Sciatic nerve (tissue), 2 donors: ENCODE measurements at places on chromosomes 7 and 10. TPM values are rescaled to one million over a fixed set of nuclear protein-coding genes. Genes with fewer than 3 reads are reported as not detected.

DNA sequence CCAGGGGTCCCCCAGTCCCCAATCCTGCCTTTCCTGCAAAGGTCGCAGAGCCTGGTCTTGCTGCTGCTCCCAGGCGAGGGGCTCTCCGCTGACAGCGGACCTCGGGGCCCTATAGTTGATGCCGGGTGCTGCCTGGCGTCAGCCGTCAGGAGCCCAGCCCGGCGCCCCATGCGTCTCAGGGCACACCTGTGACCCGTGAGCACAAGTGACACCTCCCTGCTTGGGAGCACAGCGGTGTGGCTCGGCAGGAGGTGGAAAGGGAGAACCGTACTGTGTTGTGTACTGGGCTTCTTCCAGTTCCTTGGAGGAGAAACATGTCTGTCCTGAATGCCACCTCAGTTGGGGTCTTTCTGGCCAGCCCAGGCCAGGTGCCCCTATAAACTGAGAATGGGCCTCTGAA lies 56.7 kb downstream of the LHPP start:
- DNase-seq: no peak

DNA sequence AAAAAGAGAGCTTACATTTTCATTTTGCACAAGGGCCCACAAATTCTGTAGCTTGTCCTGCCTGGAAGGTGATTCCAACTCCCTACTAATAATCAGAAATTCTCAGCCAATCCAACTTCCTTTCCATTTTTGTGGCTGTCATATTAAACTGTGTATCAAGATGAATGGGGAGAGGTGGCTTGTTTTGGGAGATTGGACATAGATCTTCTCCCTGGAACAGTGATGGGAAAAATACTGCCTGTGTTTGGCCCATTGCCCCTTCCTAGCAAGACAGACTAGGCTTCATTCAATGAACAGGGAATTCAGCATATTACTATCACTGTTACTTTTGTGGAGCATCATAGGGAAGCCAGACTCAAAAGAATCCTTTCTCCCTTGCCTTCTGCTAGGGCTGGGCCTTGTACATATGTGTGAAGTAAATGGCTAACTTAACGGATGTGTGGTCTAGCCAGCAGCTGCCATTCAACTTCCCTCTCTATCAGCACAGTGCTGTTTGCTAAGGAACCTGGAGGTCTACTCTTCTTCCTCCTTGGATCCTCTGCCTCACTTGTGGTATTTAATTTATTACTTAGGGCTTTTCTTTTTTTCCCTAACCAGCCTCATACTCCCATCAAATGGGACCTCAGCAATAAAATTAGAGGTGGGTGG lies 326.0 kb downstream of the BICC1 start:
- DNase-seq: no peak

GRCh38 chr7:139559364-139560105 lies 36.0 kb downstream of the CLEC2L start:
- no peak for DNase-seq

GRCh38 chr7:45140827-45141226 lies 16.8 kb upstream of the RAMP3 start:
- no peak for DNase-seq

Gene ITPRID1
- not detected for total RNA-seq

Gene CTTNBP2
- total RNA-seq: 21.5 TPM

- DNase-seq: no peak
These were observed 1047.1 kb downstream of the NRG3 start for GRCh38 chr10:82922046-82922445.

- no peak for DNase-seq
These were observed 49.5 kb downstream of the DIP2C start for GRCh38 chr10:639751-640672.

Gene FAM237B
- total RNA-seq: not detected

GRCh38 chr7:83778073-83778443 lies 129.1 kb upstream of the SEMA3E start:
- no peak for DNase-seq

GRCh38 chr7:158461824-158462223 lies 125.8 kb downstream of the PTPRN2 start:
- no peak for DNase-seq

Gene CHST3
- 36.5 TPM for total RNA-seq

GRCh38 chr10:92264249-92264648 lies 26.6 kb downstream of the CPEB3 start:
- no peak for DNase-seq

Gene FKBP6
- not detected for total RNA-seq

DNA sequence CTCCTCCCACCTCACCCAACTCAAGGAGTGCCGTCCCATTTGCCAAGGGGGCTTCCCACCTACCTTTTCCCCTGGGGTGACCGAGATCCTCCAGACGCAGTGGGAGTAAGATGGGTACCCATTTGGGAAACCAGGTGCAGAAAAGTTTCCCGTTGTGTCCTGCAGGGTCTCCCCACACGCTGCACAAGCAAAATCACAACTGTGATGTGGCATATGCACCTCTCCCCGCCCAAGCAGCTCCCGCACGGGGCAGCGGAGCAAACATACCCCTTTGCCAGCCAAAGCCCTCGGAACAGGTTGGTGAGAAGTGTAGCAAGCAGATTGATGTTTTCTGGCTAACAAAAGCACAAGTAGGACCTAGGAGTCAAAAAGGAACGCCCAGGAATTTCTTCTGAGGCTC lies 51.5 kb upstream of the OPALIN start:
- no peak for DNase-seq

DNA sequence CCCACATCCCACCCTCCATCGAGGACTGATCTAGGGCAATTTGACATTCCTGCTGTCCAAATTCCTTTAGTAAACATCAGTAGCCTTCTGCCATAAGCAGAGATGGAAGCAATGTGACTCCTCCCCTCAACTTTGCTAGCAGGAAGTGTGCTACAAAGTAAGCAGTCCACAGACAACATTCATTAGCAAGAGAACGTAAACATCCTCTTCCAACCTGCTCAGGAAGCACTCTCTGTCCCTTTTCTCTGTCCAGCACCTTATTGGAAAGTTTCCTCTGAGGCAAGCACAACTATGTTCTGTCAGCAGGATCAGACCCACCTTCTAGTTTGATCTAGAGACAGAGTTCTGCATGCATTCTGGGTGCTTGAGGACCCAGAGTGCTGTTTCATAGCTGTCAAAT lies 48.1 kb upstream of the LRGUK start:
- no peak for DNase-seq
